ENCODE measurements at places on chromosomes 11 and 22. TPM values are rescaled to one million over a fixed set of nuclear protein-coding genes. Genes with fewer than 3 reads are reported as not detected.

- no peak within 1 kb of the TSS for H3K4me3 ChIP-seq
- no peaks in the 10 kb centered on the region for H3K36me3 ChIP-seq
- DNase-seq: no peak
- H3K27ac ChIP-seq: no peak within 1 kb of the TSS
Measured at GRCh38 chr11:36567694-36568093, at the start of gene RAG1. Gene RAG1 (plus strand): TSS chr11:36568007. CDS start chr11:36573305, 5,298 bp downstream.

DNA sequence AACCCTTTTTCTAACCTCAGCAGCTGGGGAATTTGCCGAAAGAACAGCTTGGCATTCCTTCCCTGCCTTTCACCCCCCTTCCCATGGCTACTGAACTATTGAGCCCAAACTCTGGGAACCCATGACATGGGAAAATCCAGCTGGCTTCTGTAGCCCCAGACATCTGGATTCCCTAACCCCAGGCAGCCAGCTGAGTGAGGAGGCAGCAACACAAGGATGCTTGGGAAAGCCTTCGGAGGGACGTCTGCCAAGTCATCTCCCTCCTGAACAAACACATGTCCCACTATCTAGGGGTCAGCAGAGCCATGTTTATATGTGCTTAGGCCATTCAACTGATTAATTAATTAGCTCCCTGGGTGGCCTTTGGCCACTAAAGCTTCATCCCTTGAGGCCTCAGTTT, 21.6 kb downstream of the LRRC55 start:
- H3K4me3 ChIP-seq: no peak overlapping the region
- H3K36me3 ChIP-seq: no peaks in the 10 kb centered on the region
- no peak for DNase-seq
- H3K27me3 ChIP-seq: peaks cover 3% of the 10 kb centered on the region

DNA sequence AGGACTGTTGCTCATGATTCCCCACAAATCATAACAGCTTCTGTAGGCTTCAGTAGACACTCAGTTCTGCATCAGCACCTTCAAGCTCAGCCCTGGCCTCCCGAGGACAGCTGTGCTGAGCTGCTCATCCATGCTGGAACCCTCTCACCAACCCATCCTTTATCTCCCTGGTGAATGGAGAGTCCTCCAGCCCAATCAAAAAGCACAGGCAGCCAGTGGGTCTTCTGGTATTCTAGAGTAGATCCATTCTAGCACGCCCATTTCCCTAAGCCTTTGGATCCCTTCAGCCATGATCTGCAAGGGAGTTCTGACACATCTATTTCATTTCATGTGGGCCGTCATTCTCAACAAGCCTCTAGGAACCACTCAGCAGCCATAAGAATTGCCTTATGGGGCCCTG, 44.6 kb upstream of the SPATA19 start:
- H3K4me3 ChIP-seq: no peak overlapping the region
- H3K36me3 ChIP-seq: no peaks in the 10 kb centered on the region
- H3K4me1 ChIP-seq: no peaks in the 10 kb centered on the region

DNA sequence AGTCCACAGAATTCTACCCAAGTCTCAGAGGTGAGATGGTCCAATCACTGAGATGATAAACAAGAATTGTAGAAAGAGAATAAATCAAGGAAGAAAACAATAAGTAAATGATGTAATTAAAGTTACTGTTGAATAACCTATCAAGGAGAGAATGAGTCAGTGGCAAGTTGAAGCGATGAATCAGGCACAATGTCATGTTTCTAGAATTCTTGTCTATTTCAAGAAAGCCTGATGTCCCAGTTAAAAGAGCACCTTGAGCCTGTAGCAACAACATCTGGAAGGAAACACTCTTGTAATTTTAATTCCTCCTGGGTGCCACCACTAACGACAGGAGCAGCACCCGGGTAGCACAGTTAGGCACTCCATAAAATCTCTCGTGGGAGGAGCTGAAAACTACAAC, 67.9 kb upstream of the SLC35C1 start:
- no peak overlapping the region for H3K27ac ChIP-seq
- H3K27me3 ChIP-seq: peaks cover 7% of the 10 kb centered on the region
- no peak overlapping the region for H3K4me3 ChIP-seq
- no peaks in the 10 kb centered on the region for H3K36me3 ChIP-seq

The YWHAH gene
- 224 TPM for total RNA-seq

DNA sequence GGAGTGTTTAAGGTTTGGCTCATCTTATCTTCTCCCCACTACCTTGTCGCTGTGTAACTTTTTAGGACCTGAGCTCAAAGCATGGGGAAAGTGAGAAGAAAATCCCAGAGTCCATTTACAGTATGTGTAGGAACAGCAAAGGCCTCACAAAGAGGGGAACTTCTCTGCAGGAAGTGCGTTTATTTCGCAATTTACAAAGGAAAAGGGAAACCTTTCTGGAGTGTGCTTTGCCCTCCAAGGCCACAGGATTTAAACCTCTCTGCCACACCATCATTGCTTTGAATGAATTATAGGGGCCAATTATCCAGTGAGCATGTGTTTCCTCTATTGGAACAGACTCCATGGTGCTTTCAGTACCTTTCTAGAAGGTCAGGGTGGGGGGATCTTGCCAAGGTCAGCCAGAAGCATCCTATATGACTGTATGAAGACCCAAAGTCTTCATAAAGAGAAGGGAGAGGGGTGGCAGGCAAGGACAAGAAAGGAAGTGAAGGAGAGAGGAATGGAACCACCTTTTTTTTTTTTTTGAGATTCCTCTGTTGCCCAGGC, 68.1 kb upstream of the LMO2 start:
- no peaks in the 10 kb centered on the region for H3K36me3 ChIP-seq
- peaks cover 23% of the 10 kb centered on the region for H3K27me3 ChIP-seq
- no peak overlapping the region for H3K4me3 ChIP-seq
- no peak overlapping the region for H3K27ac ChIP-seq
- DNase-seq: no peak

The THY1 gene
- not detected for total RNA-seq

DNA sequence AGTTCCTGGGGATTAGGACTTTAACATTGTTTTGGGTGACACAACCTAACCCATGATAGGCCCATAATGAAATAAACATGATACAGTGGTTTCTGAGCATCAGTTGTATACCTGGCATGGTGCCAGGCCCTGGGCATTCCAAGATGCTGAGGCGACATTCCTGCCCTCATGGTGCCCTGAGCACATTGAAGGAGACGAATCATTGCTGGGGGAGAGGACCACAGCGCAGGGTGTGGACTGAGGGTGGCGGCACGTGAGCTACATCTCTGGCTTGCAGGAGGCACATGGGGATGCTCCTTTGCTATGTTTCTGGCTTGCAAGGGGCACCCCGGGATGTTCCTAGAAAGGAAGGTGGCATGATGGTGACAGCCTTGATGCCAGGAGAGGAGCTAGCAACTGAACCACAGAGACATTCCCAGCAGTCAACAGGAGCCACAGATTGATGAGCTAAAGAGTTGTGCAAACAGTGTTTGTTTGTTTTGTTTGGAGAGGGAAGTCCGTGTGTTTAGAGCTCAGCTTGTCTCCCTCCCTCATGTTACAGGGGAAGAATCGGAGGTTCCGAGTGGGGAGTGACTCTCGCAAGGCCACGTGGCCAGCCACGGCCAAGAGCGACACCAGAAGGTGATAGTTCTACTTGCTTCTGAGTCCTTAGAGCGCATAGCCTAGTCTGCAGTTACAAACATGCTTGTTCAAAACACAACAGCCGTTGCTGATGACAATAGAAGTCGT, 106.4 kb downstream of the MIAT start:
- peaks cover 15% of the 10 kb centered on the region for H3K4me1 ChIP-seq
- no peak for DNase-seq
- no peaks in the 10 kb centered on the region for H3K27me3 ChIP-seq
- no peak overlapping the region for H3K4me3 ChIP-seq
- peaks cover 4% of the 10 kb centered on the region for H3K36me3 ChIP-seq

- H3K4me1 ChIP-seq: peaks cover 8% of the 10 kb centered on the region
- H3K27me3 ChIP-seq: no peaks in the 10 kb centered on the region
- DNase-seq: no peak
- no peak overlapping the region for H3K4me3 ChIP-seq
- H3K36me3 ChIP-seq: peaks cover 12% of the 10 kb centered on the region
- no peak overlapping the region for H3K27ac ChIP-seq
Measured at GRCh38 chr11:95991545-95991944, 67.6 kb upstream of the MTMR2 start.

The OR6T1 gene
- total RNA-seq: not detected

DNA sequence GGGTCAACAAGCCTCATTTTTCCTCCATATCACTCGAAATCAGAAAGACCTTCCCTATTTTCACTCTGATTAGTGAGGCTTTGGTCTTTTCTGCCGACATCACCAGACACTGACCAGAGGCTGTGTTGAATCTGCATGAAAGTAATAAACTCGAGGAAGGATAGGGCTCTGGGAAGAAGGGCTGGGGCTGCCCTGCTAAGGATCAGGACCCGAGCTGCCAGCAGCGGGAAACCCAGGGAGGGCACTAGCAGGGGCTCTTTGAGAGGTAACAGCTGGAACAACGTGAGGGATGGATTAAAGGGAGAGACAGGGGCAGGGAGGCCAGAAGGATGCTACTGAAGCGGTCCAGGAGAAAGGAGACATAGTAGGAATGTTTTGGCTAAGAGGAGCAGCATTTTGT, 377.5 kb upstream of the NARS2 start:
- no peak overlapping the region for H3K4me3 ChIP-seq
- H3K36me3 ChIP-seq: no peaks in the 10 kb centered on the region
- no peaks in the 10 kb centered on the region for H3K4me1 ChIP-seq
- H3K27ac ChIP-seq: no peak overlapping the region

The CFAP300 gene
- not detected for total RNA-seq

GRCh38 chr11:122413677-122414076, 241.8 kb upstream of the UBASH3B start:
- H3K4me3 ChIP-seq: no peak overlapping the region
- DNase-seq: no peak
- no peaks in the 10 kb centered on the region for H3K27me3 ChIP-seq
- H3K4me1 ChIP-seq: no peaks in the 10 kb centered on the region
- H3K27ac ChIP-seq: no peak overlapping the region
- H3K36me3 ChIP-seq: no peaks in the 10 kb centered on the region

GRCh38 chr11:98194611-98195010, 826.1 kb upstream of the CNTN5 start:
- no peaks in the 10 kb centered on the region for H3K4me1 ChIP-seq
- no peak overlapping the region for H3K4me3 ChIP-seq
- DNase-seq: no peak
- H3K27ac ChIP-seq: no peak overlapping the region
- no peaks in the 10 kb centered on the region for H3K27me3 ChIP-seq

The DBX1 gene
- not detected for total RNA-seq

DNA sequence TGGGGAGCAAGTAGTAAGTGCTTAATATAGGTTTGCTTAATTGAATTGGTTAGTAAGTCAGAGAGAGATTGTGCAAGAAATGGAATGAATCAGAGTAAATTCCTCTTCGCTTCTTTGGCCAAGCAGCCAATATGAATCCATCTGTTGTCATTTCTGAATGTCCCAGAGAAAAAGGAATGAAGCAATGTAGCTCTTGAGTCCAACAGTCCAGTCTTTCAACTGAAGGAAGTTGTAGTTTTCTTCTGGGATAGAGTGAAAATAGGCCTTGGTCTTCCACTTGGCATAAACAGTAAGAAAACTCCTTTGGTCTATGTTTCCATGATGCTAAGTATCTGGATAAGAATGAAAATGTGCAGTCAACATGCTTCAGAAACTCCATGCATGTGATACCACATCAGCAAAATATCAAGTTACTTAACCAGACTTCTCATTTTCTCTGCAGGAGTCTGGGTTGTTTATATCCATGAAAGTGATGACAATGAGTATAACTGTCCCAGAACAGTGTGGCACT, 1.8 kb upstream of the FIBIN start:
- no peaks in the 10 kb centered on the region for H3K4me1 ChIP-seq
- no peaks in the 10 kb centered on the region for H3K36me3 ChIP-seq
- no peaks in the 10 kb centered on the region for H3K27me3 ChIP-seq
- no peak overlapping the region for H3K4me3 ChIP-seq

The CYP2R1 gene
- total RNA-seq: 16.6 TPM

GRCh38 chr11:104327861-104328511, 164.0 kb upstream of the PDGFD start:
- H3K27me3 ChIP-seq: no peaks in the 10 kb centered on the region
- H3K27ac ChIP-seq: no peak overlapping the region
- no peaks in the 10 kb centered on the region for H3K36me3 ChIP-seq
- no peaks in the 10 kb centered on the region for H3K4me1 ChIP-seq
- no peak overlapping the region for H3K4me3 ChIP-seq

DNA sequence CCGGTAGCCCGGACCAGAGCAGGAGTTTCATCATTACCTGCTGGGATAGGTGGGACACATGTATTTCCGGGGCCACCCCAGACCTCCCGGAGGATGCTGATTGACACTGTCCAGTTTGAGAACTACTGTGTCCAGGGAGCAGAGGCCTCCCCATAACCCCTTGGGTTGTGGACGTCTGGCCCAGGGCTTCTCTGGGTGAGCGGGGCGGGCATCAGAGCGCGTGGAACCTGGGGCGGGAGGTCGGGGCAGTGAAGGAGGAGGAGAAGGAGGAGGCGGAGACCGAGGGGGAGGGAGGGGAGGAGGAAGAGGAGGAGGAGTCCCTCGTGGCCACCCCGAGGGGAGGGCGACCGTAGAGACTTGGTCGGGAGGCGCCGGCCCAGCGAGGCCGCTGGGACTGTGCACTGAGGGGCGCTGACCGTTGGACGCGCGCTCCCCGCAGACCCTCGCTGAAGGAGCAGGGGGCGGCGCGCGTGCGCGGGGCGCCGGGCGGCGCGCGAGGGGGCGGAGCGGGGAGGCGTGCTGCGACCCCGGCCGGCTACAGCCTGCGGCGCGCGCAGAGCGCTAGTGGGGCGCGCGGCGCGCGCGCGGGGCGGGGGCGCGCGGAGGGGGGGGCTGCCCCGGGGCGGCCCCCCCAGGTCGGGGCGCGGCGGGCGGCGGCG, at the start of gene GRK3:
Gene GRK3 (plus strand): TSS at position 356 of the 659 bp plus-strand sequence. CDS start 366 bp downstream, outside the sequence.
- peak; percentile 86 for DNase-seq
- H3K4me1 ChIP-seq: peaks cover 51% of the 10 kb centered on the region
- H3K27me3 ChIP-seq: peaks cover 5% of the 10 kb centered on the region
- peaks cover 18% of the 10 kb centered on the region for H3K36me3 ChIP-seq
- peak within 1 kb of the TSS; percentile 90 for H3K27ac ChIP-seq

The RIMBP3C gene
- 0.18 TPM for total RNA-seq

DNA sequence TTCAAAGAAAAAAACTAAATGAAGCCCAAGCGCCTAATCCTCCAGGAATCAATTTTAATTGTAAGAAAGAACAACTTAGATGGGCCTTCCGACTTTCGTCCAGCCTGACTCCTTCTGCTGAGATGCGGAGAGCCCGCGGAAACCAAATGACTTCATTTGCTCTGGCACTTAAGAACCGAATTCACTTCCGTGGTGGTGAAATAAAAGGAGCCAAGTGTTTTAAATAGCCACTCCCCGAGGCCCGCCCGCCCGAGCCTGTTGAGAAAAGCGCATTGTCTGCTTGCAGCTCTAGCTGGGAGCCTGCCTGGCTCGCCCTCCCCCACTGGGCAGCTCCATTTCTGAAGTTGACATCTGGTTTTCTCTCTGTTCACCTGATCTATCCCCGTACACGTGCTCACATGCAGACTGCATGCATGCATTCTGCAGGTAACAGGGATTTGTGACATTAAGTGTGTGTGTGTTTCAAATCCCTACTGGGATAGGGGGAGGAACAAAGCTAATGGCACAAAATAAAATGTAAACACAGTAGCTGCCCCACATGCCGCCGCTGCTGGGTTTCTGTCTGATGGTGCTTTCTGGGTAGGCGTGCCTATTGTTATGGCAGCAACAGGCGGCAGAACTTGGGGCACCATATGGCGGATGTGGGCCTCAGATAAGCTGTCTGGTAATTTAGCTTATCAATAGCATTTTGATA, 6.2 kb downstream of the TEAD1 start:
- H3K4me1 ChIP-seq: peaks cover 8% of the 10 kb centered on the region
- no peak for DNase-seq
- H3K36me3 ChIP-seq: no peaks in the 10 kb centered on the region
- H3K4me3 ChIP-seq: no peak overlapping the region
- peaks cover 93% of the 10 kb centered on the region for H3K27me3 ChIP-seq
